Activated naive CD8-positive, alpha-beta T cell treated with anti-CD3 and anti-CD28 coated beads for 36 hours (primary cell): ENCODE measurements at places on chromosomes 13 and 19.

DNA sequence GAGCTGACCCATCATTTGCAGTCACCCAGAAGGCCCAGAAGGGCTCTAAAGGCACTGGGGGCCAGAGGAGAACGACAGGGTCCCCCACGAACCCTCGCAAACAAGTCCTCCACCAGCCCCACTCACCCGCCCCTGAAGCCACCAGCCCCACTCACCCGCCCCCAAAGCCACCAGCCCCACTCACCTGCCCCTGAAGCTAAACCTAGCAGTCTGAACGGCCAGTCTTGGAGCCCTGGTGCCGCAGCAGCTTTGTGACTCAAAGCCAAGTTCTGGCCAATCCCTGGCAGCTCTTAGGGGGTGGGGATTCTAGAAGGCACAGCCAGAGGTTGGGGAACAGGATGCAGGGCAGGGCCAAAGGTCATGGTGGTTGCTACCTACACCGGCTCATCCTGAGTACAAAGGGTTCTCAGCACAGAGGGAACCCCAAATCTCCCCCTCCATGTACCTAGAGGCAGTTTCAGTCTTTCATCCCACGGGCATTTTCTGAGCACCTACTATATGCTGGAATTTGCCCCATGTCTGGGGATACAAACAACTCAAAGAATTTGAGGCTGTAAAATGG lies at the start of gene IQCN:
IQCN (minus strand) TSS at position 234 of the 562 bp plus-strand sequence. CDS start 4,974 bp downstream, outside the sequence.
- peak within 1 kb of the TSS; percentile 34 for H3K27ac ChIP-seq
- H3K4me1 ChIP-seq = peaks cover 32% of the 10 kb centered on the region
- peaks cover 24% of the 10 kb centered on the region for H3K36me3 ChIP-seq
- peaks cover 2% of the 10 kb centered on the region for H3K27me3 ChIP-seq

DNA sequence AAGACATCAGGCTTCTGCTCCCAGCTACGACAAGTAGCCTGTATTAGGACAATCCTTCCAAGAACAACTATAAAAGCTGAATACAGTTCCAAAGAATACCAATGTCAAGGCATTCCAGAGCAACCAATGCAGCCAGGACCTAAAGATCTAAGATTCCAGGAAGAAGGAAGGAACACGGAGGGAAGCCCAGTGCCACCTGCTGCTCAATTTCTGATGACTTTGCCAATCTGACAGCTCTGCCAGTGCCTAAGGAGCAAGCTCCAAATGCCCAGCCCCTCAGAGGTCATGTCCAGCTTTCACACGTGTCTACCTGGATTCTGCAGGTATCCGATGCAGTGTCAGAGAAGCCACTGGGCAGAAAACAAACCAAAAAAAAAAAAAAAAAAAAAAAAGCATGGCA lies 164.4 kb downstream of the IRS2 start:
- H3K4me3 ChIP-seq = no peak overlapping the region
- no peak overlapping the region for H3K27ac ChIP-seq
- H3K4me1 ChIP-seq = no peaks in the 10 kb centered on the region
- H3K36me3 ChIP-seq = no peaks in the 10 kb centered on the region
- DNase-seq = no peak

- H3K27ac ChIP-seq = no peak overlapping the region
- H3K27me3 ChIP-seq = peaks cover 28% of the 10 kb centered on the region
- no peaks in the 10 kb centered on the region for H3K4me1 ChIP-seq
- no peak for DNase-seq
- H3K4me3 ChIP-seq = no peak overlapping the region
- H3K36me3 ChIP-seq = no peaks in the 10 kb centered on the region
Measured at GRCh38 chr13:52905701-52906100, 57.3 kb upstream of the PCDH8 start.

- DNase-seq = no peak
- no peaks in the 10 kb centered on the region for H3K36me3 ChIP-seq
- H3K27ac ChIP-seq = no peak overlapping the region
- no peaks in the 10 kb centered on the region for H3K4me1 ChIP-seq
- no peaks in the 10 kb centered on the region for H3K27me3 ChIP-seq
Measured at GRCh38 chr13:82294226-82294625, 1588.0 kb downstream of the SLITRK1 start.

DNA sequence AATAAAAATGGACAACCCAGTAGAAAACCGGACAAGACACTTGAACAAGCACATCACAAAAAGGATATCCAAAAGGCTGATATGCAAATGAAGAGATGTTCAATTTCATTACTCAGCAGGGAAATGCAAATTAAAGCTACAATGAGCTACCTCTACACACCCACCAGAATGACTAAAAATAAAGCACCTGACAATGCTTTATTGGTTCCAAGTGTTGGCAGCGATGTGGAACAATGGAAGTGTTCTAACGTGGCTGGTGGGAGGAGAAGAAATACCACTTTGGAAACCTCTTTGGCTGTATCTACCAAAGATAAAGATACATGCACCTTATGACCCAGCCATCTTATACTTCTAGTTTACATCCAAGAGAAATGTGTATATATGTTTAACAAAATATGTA lies 3.7 kb upstream of the ACP7 start:
- H3K4me1 ChIP-seq = peaks cover 11% of the 10 kb centered on the region
- peaks cover 42% of the 10 kb centered on the region for H3K27me3 ChIP-seq
- H3K27ac ChIP-seq = no peak overlapping the region
- H3K36me3 ChIP-seq = no peaks in the 10 kb centered on the region

DNA sequence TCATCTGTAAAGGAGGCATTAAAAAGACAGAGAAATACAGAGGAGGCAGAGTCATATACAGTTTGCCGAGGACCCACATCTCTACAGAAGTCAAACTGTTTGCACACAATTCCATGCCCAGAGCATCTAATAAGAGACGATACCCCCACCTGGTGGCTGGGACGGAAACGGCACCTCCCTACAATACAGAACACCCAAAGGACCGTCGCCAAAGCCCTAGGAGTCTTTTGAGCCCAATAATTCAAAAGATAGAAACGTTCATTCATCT lies 703 bp upstream of the PLEKHG2 start:
- H3K27me3 ChIP-seq = peaks cover 4% of the 10 kb centered on the region
- peaks cover 20% of the 10 kb centered on the region for H3K36me3 ChIP-seq
- H3K4me1 ChIP-seq = peaks cover 34% of the 10 kb centered on the region

DNA sequence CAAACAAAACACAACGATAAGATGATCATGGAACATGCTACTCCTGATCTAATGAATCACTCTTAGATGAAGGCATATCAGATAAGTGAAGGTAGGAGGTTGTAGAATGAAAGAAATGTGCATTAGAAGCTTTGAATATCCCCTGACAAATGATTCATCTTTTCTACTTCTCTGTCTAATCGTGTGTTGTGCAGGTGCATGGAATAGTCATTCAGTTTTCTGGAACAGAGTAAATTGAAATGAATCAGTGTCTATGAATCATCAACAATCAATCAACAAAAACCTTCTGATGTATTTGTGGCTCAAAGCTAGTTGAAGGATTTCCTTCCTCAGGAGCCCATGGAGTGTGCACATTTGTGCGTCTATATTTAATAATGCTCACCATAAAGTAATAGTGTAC lies 1290.4 kb upstream of the PCDH20 start:
- no peak overlapping the region for H3K4me3 ChIP-seq
- no peaks in the 10 kb centered on the region for H3K27me3 ChIP-seq
- DNase-seq = no peak

DNA sequence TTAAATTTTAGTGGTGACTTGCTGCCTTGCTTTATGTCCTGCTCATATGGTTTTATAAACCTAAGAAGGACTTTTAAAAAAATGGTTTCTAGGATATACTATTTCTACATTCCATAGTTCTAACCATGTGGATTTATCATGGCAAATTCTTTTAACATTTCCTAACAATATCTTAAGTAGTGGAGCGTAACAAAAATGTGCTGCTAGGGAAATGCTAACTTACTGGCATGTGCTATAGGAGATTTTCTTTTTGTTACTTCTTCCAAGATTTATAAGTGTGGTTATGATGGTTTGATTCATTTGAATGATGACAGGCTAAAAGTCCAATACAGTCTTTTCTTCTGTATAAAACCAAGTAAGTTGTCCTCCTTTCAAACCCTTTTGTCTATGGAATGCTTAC lies 713.7 kb downstream of the SLITRK1 start:
- H3K27me3 ChIP-seq = no peaks in the 10 kb centered on the region
- DNase-seq = no peak
- H3K36me3 ChIP-seq = no peaks in the 10 kb centered on the region
- H3K27ac ChIP-seq = no peak overlapping the region
- no peaks in the 10 kb centered on the region for H3K4me1 ChIP-seq

DNA sequence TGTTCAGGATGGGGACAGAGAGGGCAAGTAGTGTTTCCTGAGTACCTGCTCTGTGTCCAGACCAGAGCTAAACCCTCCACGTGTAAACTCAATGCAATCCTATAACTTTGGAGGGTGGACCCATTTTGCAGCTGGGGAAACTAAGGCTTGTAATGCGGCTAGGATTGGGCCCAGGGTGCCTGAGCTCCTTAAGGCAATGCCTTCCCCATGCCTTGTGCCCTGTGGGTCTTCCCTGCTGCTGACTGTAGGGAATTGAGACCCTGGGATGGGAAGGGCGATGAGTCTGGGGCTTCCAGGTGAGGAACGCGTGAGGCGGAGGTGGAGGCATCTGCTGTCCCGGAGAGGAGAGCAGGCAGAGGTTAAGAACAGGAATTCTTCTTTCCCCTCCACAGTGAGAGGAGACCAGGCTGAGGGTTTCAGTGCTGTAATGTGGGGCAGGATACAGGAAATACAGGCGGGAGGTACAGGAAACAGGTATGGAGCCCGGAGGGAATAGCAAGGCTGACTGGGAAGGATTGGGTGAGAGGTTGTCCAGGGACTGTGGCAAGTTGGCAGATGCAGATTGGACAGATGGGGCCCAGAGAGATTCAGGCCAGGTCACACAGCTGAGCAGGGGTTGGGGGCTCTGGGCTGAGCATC lies 19.2 kb downstream of the SLC27A1 start:
- no peak for DNase-seq
- H3K27me3 ChIP-seq = no peaks in the 10 kb centered on the region
- H3K4me1 ChIP-seq = peaks cover 29% of the 10 kb centered on the region
- peaks cover 4% of the 10 kb centered on the region for H3K36me3 ChIP-seq

- no peaks in the 10 kb centered on the region for H3K27me3 ChIP-seq
- peak overlapping the region; percentile 76 for H3K27ac ChIP-seq
- peak overlapping the region; percentile 55 for H3K4me3 ChIP-seq
- peaks cover 32% of the 10 kb centered on the region for H3K4me1 ChIP-seq
Measured at GRCh38 chr19:4083677-4084546, 17.2 kb upstream of the ZBTB7A start.

DNA sequence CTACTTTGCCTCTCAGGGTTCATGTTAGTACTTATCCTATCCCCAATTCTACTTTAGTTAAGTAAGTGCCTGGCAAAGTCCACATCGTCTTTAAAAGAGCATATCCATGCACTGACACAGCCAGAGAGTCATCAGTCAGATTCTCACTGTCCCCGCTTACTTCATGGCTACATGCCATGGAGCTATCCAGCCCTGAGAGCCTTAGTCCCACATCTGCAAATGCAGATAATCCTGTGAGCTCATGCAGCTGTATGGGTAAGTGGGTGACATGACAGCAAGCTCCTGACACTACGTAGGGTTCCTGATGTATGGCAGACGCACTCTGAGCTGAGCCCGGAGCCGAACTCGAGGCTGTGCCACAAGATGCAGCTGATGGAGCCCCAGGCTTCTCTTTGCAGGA lies 661.5 kb downstream of the LIG4 start:
- H3K4me1 ChIP-seq = no peaks in the 10 kb centered on the region
- no peaks in the 10 kb centered on the region for H3K36me3 ChIP-seq
- no peak for DNase-seq
- no peak overlapping the region for H3K4me3 ChIP-seq

GRCh38 chr13:33229446-33230177 lies 55.9 kb downstream of the STARD13 start:
- H3K27ac ChIP-seq = no peak overlapping the region
- H3K27me3 ChIP-seq = peaks cover 5% of the 10 kb centered on the region
- no peak overlapping the region for H3K4me3 ChIP-seq
- no peak for DNase-seq
- peaks cover 2% of the 10 kb centered on the region for H3K36me3 ChIP-seq
- H3K4me1 ChIP-seq = peaks cover 7% of the 10 kb centered on the region

- peaks cover 10% of the 10 kb centered on the region for H3K36me3 ChIP-seq
- H3K4me3 ChIP-seq = peak overlapping the region; percentile 16
- H3K27ac ChIP-seq = no peak overlapping the region
- peaks cover 8% of the 10 kb centered on the region for H3K4me1 ChIP-seq
Measured at GRCh38 chr19:46648060-46648960, 12.3 kb upstream of the GNG8 start.

DNA sequence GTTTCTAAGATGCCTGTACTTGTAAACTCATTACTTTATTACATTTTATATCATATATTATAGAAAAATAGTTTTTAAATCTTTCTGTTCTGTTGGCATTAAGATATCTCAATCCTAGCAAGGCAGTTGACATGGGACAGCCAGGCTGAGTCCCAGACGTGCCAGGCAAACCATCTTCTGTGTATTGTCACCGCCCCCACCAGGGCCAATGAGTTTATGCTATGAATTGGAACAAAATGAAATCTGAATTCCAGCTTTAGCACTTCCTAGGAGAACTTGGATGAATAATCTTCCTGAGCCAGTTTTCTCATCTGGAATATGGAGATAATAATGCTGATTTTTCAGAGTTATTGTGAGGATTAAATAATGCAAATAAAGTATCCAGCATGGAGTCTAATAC lies 79.9 kb upstream of the GSX1 start:
- H3K27ac ChIP-seq = no peak overlapping the region
- no peaks in the 10 kb centered on the region for H3K36me3 ChIP-seq
- H3K27me3 ChIP-seq = peaks cover 3% of the 10 kb centered on the region
- no peak for DNase-seq
- H3K4me3 ChIP-seq = no peak overlapping the region
